NCI-H1436 treated with DMSO at 0.1 percent for 48 hours (cell line): ENCODE measurements at places on chromosomes 2 and 18.
A peak's percentile ranks its signal among the peaks of the same experiment; 100 is the strongest.

DNA sequence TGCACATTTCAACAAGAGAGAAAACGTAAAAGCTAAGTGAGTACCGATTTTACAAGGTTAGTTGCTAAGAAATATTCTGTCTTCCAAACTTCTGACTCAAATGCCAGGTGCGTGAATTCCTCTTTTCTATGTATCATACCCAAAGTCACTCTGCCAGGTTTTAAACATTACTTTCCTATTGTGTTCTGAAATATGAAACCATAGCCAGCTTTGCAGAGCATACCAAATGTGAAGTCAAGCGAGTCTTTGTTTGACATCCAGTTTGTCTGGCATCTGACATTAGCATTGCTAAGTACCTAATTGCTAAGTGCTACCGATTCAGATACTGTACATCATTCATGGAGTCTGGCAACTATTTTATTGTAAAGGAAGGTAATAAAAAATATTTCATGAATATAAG, 321.9 kb upstream of the GALNT5 start:
- DNase-seq, result peak; percentile 8

GRCh38 chr18:36655074-36655473, 173.7 kb downstream of the TPGS2 start:
- DNase-seq, result no peak

GRCh38 chr2:3703757-3704355, 481 bp downstream of the DCDC2C start:
- DNase-seq, result no peak

DNA sequence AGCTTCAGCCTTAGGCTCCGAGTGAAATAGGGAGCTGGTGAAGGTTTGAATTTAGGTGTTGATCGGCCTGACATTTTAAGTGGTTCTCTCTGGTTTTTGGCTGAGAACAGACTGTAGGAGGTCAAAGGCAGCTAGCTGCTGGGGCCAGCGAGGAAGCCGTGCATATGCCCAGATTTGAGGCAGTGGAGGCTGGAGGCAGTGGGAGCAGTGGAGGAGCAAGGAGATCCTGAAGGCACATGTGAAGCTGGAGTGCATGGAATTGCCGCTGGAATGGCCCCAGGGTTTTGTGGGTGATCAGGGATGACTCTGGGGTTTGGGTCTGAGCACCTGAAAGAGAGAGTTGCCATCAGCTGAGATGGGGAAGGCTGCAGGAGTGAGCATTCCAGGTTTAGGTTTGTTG, 25.1 kb downstream of the STEAP3 start:
- DNase-seq, result no peak

- no peak for DNase-seq
Observed at GRCh38 chr2:233184669-233185068, 66.8 kb upstream of the ATG16L1 start.

DNA sequence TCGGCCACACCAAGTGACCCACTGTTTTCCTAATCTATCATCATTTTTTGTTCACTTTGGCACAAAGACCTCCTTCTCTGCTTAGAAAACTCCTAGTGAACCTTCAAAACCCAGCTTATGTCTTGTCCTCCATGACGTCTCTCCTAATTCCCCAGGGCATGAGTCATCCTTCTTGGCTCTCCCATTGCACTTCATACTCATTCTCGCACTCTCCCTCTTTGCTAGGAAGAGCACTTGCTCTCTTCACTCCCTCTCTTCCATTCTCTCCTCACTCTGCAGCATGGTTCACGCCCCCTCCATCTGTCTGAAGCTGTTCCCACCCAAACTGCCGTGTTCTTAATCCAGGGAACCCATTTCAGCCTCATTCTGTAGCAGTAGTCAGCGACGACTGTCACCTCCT, 103.9 kb downstream of the MRO start:
- no peak for DNase-seq

DNA sequence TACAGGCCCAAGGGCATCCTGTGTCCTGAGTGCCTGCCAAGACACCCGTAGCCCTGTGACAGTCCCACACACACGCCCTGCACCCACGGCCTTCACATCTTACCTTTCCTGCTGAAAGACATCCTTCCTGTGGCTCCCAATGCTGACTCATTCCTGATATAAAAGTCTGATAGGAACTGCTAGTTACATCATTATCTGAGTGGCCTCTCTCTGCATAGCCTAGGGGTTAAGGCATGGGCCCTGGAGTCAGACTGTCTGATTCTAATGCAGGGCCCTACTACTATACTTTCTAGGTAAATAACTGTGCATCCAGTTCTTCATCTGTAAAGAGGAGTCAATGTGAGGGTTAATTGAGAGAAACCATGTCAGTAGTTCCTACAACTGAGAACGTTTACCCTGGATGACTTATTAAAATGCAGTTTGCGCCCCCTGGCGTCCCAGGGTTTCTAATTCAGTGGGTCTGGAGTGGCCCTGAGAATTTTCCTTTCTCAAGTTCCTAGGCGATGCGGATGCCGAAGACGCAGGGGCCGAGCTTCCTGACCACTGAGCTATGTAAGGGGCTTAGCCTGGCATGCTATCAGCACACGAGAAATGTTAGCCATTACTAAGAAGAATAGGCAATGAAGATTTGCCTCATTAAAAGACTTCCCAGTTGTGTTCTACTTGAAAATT, 6.0 kb upstream of the GPR45 start:
- no peak for DNase-seq

- DNase-seq, result no peak
Observed at GRCh38 chr2:238024986-238025385, 35.8 kb upstream of the SCLY start.

DNA sequence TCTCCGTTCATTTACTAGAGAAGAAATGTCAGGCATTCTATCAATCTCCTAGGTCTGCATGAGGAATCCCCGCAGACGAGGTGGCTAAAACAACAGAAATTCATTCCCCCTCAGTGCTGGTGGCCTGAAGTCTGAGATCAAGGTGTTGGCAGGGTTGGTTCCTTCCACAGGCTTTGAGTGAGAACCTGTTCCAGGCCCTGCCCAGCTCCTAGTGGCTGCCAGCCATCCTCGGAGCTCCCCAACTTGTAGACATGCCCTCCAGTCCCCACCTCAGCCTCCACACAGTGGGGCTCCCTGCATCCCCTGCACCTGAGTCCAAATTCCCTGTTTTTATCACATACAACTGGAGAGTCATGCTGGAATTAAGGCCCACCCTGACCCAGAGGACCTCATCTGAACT, 145.3 kb upstream of the ALKAL2 start:
- no peak for DNase-seq

DNA sequence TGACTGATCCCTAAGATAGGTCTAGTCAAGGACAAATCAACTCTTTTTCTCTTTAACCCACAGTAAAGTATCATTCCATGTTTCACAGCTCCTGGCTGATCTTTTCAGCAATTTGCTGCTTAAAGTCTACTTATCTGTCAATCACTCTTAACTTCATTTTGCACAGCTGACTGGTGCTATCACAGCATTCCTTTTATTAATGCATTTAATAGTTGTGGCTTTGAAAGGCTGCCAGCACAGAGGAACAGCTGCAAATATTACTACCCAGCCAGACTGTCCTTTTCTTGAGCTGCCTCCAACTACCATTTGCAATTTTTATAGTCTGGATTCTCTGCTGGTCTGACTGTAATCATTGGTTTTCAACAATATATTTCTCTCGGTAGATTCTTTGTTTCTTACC, 303.5 kb downstream of the STK39 start:
- no peak for DNase-seq

- no peak for DNase-seq
Observed at GRCh38 chr2:127482031-127482430, 44.3 kb downstream of the IWS1 start.

DNA sequence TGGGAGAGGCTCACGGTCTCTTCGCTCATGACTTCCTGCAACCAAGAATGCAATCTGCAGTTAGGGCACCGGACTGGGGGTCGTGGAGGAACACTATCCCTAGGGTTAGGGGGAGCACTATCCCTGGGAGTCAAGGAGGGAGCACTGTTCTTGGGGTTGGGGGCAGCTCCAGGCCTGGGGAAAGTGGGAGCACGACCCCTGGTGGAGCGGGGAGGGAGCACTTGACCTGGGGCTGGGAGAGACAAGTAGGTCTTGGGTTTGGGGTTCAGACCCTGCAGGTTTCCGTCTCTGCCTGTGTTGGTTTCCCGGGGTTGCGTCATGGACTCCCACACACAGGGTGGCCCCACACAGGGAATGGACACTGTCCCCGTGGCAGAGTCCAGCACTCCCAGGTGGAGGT, 133.6 kb downstream of the TPO start:
- DNase-seq, result no peak

DNA sequence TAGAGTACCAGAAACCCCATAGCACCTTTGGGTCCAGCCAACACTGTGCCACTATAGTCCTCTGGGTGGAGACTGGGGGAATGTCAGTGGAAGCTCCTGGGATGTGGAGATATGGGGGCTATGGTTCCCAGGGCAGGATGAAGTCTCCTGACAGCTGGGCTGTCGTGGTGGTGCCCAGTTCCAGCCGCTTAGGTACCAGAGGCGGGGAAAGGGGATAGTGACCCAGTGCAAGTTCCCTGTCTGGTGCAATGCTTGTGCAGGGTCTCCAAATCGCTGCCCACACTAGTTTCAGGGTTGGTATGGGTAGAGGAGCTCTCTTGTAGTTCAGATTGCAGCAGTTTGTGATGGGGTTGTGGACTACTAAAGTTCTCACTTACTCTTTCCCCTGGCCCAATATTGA, 97.9 kb downstream of the ANKRD12 start:
- DNase-seq, result no peak

DNA sequence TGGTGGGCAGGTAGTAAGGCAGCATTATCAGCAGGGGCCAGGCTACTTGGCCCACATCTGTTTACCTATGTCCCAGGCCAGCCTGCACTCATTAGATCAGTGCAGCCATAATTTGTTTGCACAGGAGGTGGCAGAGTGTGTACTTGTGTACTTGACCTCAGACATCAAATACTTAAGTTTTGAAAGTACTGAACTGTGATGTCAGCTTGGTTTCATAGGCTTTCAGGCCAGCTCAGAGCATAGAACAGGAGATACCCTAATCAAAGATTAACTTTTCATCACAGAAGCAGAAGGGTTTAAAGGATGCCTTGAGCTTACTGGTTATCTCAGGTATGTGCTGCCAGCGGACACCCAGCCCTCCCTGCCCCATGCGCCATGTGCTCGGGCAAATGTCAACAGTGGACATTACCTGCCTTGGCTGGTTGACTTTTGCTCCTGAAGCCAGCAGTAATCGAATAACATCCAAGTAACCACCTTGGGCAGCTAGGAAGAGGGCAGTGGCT, 33.2 kb downstream of the ANKRD29 start:
- no peak for DNase-seq

- DNase-seq, result no peak
Observed at GRCh38 chr18:33616556-33616955, 38.5 kb downstream of the ASXL3 start.

DNA sequence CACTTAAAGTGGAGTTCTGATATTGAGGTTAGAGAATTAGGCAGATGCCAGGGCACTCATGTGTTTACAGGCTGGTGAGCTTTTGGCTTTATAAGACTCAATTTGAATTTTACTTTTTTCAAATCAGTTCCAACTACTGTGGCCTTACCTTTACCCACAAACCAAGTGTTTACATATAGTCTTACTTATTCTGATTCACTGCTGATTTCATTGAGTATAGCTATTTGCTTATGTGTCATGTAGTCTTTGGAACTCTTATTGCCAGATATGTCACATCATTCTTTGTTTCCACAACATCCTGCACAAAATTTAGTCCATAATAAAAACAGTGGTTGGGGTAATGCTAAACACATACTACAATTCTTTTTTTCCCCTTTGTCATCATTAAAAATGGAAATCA, 96.5 kb downstream of the XIRP2 start:
- no peak for DNase-seq

GRCh38 chr2:198968545-198968944, 489.2 kb downstream of the SATB2 start:
- DNase-seq, result no peak

DNA sequence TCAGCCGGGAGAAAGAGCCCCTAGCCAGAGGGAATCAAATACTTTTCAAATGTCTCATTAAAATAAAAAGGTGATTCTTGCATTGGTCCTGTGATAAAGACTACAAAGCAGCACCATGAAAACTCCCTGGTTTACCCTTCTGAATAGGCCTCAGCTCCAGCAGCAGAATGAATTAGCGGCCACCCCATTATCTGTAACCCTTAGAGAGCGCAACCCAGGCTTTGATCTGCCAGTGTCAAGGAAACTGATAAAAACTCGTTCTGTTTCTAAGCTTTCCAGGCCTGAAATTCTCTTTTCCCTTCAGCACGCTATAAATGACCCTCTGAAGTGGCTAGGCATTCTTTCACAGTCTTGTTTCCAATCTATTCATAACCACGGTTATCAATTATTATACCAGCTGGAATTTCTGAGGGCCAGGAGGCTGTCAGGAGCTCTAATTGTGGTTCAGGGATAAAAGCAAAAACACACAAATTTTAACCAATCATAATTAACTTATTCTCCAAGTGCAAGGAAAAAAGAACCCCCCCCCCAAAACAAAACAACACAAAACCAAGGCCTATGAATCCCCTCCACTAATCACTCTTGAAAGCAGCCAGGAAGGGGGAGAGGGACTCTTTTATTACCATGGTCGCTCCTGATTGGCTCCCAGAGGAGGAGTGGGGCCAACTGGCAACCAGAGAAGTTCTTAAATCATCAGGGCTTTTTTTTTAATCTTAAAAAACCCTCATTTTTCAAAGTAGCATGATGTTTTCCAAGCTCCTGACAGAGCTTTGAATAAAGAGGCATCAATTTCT, 258.9 kb downstream of the CYRIA start:
- no peak for DNase-seq

DNA sequence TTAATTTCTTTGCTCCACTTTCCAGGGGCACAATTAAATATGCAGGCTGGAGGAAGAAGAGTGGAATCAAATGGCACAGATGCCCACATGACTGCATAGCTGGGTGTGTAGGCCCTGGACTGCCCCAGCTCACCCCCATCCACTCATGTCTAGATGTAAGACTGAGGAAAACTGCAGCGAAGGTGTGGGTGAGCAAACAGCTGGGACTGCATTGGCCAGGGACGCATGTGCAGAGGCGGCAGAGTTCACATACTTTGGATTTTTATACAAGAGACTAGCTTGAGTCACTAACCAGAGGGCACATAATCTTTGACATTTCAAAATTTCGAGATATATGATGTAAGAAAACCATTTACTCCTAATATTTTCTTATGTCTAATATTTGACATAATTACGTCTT, 60.1 kb downstream of the SPIRE1 start:
- no peak for DNase-seq

- no peak for DNase-seq
Observed at GRCh38 chr2:160085662-160086061, 23.2 kb upstream of the PLA2R1 start.

DNA sequence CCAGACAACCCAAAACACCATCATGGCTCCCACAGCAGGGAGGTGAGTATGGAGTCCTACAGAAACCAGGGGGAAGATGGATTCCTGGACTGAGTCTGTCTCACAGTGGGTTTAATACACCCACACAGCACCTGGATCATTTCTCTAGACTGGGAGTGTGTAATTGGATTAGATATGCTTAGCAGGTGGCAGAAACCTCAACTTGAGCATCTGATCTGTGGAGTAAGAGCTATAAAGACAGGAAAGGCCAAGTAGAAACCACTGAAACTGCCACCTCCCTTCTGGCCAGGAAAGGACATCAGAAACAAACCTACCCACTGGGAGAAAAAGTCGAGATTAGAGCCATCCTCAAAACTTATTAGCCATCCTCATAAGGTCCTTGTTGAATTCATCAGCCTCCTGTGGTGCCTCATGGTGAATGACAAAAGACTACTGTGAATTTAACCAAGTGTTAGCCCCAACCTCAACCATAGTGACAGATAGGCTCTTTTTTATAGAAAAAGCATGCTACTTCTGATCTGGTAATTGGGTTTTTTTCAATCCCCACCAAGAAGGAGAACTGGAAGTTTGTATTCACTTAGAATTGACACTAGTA, 28.1 kb upstream of the CHST9 start:
- no peak for DNase-seq

- DNase-seq, result no peak
Observed at GRCh38 chr2:216700781-216701180, 5.4 kb upstream of the IGFBP5 start.
